ENCODE measurements at places on chromosomes 3 and 15.

GRCh38 chr3:88044411-88044810, 14.4 kb downstream of the CGGBP1 start:
- no peak for DNase-seq

GRCh38 chr3:140857993-140858392, 83.6 kb upstream of the SLC25A36 start:
- DNase-seq: no peak

- no peak for DNase-seq
These were observed 19.4 kb upstream of the PPP4R2 start for GRCh38 chr3:72977060-72977808.

DNA sequence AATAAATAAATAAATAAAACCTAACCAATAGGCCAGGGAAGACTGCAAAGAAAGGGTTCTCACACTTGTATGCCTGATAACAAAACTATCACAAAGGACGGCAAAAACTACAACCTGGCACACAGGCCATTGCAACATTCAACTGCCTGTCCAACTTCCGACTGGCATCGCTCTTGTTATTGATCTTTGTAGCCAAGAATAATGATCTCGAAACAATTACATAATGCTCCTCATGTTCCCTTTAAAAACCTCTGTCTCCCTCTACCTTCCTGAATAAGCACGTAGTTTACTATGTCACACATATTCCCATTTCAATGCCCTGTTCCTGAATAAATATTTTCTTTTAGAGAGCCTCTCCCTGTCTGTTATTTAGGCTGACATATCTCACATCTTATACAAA, 74.3 kb downstream of the B3GNT5 start:
- no peak for DNase-seq

GRCh38 chr3:32432711-32433530, 41.3 kb downstream of the CMTM7 start:
- DNase-seq: no peak

DNA sequence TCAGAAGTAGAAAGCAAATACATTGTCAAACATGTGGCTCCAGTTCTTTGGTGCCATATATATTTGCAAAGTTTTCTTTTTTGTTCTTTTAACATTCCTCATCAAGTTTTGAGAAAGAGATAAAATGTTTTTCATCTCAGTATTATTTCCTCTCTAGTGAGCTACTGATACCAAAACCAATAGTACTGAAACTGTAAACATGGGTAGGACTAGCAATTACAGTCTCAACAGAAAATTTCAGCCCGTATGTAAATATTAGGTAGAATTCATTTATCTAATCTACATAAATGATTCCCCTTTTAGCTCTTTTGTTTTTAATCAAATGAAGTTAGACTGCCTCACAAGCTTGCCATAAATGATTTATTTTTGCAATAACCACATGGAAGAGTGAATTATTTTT, 21.4 kb downstream of the SECISBP2L start:
- no peak for DNase-seq
